ENCODE measurements at places on chromosomes 1 and 21.

- no peak for DNase-seq
Observed at GRCh38 chr1:156486421-156487344, 13.9 kb downstream of the MEF2D start.

DNA sequence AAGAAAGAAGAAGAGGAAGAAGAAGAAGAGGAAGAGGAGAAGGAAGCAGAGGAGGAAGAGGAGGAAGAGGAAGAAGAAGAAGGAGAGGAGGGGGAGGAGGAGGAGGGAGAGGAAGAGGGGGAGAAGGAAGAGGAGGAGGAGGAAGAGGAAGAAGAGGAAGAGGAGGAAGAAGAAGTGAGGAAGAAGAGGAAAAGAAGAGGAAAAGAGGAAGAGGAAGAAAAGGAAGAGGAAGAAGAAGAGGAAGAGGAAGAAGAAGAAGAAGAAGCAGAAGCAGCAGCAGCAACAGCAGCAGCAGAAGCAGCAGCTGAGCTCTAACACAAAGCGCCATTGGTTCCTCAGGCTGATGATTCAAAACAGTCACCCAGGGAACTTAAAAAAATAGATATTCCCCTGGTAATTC is 34.0 kb downstream of the DNAI4 start:
- no peak for DNase-seq

DNA sequence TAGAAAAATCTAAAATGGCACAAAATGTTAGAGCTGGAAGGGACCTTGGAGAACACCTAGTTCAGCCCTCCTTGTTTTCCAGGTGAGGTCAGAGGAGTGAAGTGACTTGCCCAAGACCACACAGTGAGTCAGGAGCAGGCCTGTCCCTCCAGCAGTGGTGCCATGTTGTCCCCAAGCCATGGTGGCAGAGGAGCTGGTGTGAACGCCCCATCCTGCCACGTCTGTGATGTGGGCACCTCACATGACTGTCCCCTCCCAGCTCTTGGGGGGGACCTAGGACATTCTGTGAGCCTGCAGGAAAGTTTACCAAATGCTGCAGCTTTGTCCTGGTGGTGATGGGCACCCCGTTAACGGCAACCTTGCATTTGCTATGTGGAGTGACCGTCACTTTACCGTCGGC is 66.2 kb downstream of the SCCPDH start:
- DNase-seq: no peak

- DNase-seq: no peak
Observed at GRCh38 chr1:74534241-74534640, 21.8 kb upstream of the LRRC53 start.

DNA sequence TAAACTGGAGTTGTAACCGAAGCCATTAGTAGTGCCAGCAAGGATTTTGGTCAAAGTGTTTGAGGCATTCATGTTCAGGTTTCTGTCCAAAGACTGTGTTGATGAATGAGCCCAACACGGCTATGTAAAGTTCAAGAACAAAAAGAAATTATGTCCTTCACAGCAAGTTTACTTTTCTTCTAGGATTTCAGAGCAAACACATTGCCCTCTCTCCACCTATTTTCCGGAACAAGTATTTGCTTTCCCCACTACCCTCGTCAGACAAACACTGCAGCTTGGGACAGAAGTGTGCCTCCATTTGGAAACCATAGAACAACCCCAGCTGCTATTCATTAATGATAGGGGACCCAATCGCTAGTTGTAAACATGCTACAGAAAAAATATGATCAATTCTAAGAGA is 151.4 kb upstream of the C1orf105 start:
- no peak for DNase-seq

DNA sequence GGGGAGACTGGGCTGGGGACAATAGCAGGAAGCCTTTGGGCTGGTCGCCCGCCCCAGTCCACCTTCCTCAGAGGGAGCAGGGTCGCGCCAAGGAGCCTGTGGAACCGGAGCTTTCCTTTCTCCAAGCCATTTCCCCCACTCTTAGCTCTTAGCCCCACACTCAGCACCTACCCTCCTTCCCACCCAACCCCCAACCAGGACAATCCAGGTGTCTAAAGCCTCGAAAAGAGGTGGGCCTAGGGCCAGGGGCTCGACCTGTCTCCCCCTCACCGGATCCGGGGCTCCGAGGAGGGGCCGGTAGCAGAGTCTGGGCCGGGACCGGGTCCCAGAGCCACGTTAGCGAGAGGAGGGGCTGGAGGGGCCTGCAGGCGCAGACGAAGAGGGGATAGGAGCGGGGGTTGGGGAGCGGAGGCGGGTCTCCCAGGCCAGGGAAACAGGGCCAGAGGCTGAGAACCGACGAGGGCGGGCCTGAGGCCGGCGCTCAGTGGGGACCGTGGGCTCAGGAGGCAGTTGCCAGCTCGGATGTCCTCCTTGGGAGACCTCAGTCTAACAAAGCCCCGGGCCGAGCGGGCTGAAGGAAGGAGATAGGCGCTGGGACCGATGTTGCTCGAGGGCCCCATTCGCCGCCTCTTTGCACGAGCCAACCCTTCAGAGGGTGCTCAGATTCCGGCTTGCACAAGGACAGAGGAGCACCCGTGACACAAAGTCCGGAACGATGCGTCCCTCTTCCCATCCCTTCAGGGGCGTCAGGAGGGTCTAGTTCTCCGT is 943 bp downstream of the SEMA6C start:
- DNase-seq: no peak

DNA sequence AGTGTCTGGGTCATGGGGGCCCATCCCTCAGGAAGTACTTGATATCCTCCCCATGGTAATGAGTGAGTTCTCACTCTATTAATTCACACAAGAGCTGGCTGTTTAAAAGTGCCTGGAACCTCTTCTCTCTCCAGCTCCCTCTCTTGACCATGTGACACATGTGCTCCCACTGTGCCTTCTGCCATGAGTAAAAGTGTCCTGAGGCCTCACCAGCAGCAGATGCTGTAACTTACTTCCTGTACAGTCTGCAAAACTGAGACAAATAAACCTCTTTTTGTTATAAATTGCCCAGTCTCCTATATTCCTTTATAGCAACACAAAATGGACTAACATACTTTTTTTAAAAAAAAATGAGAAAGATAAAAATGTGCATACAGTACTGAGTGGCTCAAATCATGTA is 24.0 kb downstream of the PUM1 start:
- DNase-seq: no peak

- DNase-seq: no peak
Observed at GRCh38 chr1:214538496-214538895, 12.9 kb downstream of the PTPN14 start.

GRCh38 chr21:34701726-34702125 is 32.9 kb downstream of the CLIC6 start:
- no peak for DNase-seq

DNA sequence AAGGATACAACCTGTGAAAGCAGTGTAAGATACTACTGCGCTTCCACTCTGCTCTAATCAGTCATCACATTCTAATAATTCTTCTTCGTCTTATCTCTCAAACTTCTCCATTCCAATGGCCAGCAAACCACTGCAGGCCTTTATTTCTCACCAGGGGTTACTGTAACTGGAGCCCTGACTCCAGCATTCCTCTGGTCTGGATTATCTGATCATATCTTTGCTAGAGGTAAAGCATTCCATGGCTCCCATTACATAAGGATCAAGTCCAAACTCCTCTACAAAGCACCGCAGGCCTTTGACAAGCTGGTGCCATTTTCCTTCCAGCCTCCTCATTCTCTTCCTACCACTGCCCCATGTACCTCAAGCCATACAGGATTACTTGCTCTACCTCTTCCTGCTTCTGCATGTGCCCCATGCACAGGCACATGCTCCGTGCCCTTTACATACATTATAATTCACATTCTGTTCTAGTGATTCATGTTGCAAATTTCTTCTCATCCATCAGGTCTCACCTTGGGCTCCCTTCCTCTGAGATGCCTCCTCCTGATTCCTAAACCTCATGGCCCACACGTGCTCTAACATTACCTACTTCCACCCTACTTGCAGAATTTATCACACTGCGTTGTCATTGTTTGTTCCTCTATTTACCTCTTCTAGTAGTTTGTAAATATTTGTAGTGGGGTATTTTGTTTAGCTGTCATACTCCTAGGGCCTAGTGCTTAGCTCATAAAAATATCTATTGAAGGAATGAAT is 9.3 kb upstream of the SERBP1 start:
- no peak for DNase-seq

DNA sequence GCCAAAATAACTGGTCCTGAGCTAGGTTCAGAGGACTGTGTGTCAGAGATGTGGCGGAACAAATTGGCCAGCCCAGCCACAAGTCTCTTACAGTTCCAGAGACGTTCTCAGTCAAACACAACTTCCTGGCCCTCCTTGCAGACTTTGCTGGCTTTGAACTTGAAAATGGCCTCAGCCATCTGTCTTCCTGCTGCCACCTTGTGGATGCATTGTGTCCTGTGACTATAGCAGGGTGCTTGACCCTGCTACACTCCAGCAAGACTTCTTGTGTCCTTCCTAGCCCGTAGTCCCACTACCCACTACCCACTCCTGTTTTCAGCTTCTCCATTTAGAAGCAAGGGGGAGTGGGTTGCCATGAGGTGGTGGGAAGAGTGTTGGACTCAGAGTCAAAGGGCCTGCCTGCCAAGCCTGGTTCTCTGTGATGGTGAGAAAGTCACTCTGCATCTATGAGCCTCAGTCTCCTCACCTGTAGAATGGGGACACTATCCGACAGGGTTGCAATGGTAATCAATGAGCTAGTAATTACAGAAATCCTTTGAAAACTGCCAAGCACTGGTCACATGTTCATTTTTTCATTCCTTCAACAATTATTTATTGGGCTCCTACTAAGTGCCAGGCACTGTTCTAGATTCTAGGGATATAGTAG is 109.9 kb downstream of the IGSF21 start:
- no peak for DNase-seq

GRCh38 chr1:19395678-19396192 is 83.6 kb downstream of the SLC66A1 start:
- DNase-seq: no peak

DNA sequence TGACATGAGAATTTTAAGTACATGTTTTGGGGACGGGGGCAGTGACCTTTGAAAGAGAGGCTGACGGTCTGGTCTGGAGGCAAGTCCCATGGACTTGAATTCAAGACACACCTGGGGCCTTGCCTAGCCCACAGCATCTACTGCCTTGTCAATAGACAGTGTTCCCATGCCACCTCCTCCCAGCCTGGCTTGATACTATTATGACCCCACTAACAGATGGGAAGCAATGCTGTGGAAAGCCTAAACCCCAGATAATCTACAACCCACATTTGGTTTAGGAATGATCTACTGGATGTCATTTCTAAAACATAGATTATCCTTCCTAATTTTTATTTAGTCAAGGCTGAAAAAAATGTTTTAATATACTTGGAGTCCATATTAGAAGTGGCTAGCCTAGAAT is 17.8 kb upstream of the NFASC start:
- peak; percentile 48 for DNase-seq

All from left forelimb (tissue), 1 donor.